GM23338 (cell line): ENCODE measurements at places on chromosomes 2 and 18.

DNA sequence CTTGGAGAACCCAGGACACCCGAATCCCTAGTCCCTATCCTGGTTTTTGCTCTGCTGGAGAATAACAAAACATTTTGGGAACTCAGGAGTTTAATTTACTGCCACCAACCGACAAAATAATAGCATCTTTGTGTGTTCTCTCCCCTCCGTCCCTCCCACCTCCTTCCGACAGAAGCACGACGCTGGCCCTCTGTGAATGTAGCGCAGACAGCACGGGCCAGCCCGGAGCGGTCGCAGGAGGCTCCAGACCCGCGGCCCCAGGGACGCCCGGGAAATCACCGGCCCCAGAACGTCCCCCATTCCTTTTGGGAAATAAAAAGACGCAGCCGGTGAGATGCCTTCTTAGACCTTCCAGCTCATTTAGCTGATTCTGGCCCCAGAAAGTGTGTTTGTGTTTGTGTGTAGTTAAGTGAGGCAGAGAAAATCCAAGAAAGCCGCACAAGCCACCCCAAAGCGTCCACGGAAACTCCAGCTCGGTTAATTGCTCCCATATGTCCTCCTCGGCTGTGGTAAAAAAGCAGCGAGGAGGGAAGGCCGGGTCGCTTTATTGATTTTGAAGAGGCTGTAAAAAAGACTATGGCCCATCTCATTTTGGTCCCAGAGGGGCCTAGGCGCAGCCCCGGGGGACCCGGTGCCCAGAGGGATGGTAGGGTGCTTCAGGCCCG lies 577 bp upstream of the TANC1 start:
- DNase-seq, result peak; percentile 79

DNA sequence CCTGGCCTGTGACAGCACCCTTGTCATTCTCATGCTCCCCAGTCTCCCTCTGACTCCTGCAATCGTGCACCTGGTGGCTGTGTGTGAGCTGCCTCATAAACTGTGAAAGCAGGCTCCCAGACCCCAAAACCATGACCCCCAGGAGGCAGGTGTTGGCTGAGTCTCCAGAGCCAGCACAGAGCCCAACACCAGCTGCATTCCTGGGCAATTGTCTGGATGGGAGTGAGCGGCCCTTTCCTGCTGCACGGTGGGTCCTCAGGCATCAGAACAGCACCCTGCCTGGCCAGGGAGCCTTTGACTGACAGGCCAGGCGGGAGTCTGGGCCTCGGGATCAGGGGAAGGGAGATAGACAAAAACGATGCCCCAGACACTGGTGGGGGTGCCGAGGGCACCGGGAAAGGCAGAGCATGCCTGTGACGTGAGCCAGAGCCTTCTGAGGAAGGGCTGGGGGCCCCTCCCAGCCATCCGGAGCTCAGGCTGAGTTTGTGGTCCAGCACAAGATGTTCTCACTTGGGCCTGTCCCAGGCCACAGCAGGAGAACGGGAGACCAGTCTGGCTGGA lies 135.1 kb upstream of the GPC1 start:
- DNase-seq, result no peak

DNA sequence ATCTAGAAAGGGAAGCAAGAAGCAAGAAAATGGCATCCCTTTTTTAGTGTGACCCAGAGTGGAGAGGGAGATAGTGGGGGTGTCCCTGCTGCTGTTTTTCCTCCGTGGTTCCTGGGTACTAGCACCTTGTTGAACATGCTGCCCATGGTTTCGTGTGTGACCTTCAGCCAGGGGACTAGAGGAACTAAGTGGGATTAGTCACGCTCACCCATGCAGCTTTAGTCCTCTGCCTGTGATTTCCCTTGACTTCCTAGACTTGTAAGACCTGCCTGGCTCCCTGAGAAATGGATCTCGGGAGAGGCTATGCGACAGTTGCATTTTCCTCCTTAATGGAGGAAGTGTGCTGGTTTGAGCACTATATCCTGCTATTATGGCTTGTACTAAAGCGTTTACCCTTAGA lies 471.4 kb downstream of the DCDC2C start:
- DNase-seq, result no peak

GRCh38 chr2:216499641-216500218 lies 1.1 kb downstream of the RPL37A start:
- no peak for DNase-seq

- DNase-seq, result no peak
These were observed 181.6 kb downstream of the SMAD7 start for GRCh38 chr18:48769006-48769636.

- DNase-seq, result no peak
These were observed 11.8 kb downstream of the RBFA start for GRCh38 chr18:80046011-80046410.

DNA sequence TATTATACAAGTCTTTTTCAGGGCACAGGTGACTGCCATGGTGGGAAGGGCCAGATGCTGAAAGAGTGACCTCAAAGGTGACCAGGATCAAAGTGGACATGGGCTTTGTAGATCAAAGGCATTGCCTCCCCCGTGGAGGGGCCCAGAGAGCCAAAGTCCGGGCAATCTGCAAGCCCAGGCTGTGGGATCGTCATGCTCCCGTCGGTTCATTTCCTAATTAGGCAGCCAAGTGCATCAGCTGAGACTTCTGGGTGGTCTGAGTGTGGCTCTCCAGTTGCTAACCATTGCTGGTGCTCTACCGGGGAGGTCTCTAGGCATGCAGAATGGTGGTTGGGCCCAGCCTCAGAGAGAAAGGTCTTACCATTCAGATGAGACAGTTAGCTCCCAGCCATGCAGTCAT lies 61.6 kb downstream of the TRIB2 start:
- DNase-seq, result peak; percentile 76

GRCh38 chr2:99127981-99128380 lies 13.5 kb upstream of the C2orf15 start:
- no peak for DNase-seq

- DNase-seq, result peak; percentile 14
These were observed 649 bp downstream of the FECH start for GRCh38 chr18:57585855-57586250.

DNA sequence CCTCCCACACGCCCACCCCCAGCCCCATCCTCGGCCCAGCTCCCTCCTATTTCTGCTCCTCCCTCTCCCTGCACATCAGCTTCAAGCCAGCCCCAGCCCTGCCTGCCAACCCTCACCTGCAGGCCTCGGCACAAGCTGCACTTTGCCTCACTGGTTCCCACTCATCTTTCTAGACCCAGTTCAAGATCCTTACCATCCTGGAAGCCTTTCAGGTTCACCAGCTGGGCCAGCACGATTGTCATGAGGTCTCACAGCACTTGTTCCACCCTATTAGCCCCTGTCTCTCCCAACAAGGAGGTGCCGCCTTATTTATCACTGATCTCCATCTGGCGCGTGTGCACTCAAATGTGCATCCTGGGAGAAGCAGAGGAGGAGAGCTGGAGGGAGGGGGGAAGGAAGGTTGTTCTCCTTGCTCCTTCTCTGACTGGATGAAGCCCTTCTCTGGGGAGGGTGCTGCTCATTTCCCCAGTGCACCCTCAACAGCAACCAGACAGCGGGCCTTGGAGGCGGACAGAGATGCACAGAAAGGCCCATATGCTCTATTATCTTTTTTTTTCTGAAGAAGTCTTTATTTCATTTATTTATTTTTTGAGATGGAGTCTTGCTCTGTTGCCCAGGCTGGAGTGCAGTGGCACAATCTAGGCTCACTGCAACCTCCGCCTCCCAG lies 15.5 kb upstream of the BIN1 start:
- DNase-seq, result no peak

- peak; percentile 40 for DNase-seq
These were observed 16.9 kb downstream of the DAW1 start for GRCh38 chr2:227888289-227888688.

DNA sequence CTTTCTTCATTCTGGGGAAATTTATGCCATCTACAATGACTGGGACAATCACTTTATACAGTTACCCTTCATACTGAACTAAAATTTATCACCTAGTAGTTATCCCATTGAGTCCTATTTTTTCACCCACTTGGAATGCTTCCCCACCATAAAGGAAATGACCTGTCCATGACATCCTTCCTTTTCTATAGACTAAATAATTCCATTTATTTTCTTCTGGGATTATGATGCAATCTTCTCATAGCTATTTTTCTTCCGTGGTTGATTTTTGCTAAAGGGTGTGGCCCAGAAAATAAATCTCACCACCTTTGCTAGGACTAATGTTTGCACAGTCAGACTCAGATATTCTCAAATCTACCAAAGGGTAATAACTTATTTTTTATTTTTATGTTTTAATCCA lies 186.1 kb upstream of the NRXN1 start:
- no peak for DNase-seq

GRCh38 chr2:200741468-200742202 lies 70.1 kb upstream of the BZW1 start:
- DNase-seq, result peak; percentile 54

DNA sequence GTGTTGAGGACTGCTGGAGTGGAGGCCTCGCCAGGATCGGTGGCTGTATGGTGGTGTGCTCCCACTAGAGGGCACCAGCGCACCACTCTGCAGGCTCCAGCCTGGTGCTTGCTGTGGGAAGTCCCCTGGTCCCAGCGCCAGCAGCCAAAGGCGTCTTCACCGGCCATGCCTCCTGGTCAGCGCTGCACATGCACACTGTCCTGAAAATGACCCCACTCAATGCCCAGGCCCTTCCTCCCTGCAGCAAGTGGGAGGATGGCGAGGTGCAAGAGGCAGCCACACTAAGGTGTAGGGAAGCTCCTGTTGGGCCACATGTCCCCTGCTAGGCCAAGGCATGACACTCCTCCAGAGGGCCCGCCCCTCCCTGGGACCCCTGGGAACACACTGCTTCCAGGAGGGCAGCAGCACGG lies 136.5 kb downstream of the CTIF start:
- peak; percentile 83 for DNase-seq

- no peak for DNase-seq
These were observed 112.3 kb downstream of the PXDN start for GRCh38 chr2:1632002-1632348.

- DNase-seq, result no peak
These were observed 251.4 kb downstream of the GLI2 start for GRCh38 chr2:120986898-120987650.

GRCh38 chr2:116922414-116922813 lies 892.1 kb upstream of the DDX18 start:
- DNase-seq, result no peak

GRCh38 chr2:196675963-196676362 lies 36.4 kb downstream of the CCDC150 start:
- DNase-seq, result no peak

DNA sequence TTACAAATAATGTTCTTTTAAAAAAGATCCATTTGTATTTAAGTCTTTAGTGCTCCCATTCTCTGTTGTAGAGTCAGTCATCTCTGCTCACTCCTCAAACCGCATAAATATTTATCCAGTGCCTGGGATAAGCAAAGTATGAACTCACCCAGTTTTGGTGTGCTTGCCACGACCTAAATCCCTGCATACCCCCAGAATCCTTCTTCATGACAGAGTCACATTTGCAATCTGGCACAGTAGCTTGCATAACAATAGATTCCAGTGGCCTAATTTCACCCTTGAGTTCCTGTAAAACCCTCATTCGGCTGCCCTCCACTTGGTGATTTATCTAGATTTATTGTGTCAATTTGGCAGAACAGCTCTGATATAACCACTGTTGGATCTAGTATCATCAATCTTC lies 92.9 kb downstream of the DTNA start:
- no peak for DNase-seq

GRCh38 chr2:241772063-241772499 lies 4.5 kb upstream of the GAL3ST2 start:
- DNase-seq, result no peak

- no peak for DNase-seq
These were observed 81.3 kb downstream of the CLHC1 start for GRCh38 chr2:55150834-55151233.

DNA sequence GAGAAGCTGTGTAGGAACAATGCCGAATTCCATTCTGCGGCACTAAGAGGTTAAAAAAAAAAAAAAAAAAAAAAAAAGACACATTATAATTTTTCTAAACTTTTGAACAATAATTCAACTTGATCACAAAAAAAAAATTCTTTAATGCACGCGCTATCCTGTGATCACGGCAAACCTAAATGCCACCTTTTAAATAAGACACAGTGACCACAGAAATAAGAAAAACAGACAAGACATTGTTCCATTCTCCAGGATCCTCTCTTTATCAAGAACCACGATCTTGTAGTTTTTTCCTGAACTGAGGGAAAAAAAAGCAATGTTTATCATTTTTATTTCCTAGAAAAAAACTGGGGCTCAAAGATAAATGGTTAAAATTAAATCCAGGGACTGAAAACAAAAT lies 9.4 kb downstream of the SUCLG1 start:
- no peak for DNase-seq

- DNase-seq, result no peak
These were observed 144.4 kb downstream of the THSD7B start for GRCh38 chr2:136909777-136910176.

DNA sequence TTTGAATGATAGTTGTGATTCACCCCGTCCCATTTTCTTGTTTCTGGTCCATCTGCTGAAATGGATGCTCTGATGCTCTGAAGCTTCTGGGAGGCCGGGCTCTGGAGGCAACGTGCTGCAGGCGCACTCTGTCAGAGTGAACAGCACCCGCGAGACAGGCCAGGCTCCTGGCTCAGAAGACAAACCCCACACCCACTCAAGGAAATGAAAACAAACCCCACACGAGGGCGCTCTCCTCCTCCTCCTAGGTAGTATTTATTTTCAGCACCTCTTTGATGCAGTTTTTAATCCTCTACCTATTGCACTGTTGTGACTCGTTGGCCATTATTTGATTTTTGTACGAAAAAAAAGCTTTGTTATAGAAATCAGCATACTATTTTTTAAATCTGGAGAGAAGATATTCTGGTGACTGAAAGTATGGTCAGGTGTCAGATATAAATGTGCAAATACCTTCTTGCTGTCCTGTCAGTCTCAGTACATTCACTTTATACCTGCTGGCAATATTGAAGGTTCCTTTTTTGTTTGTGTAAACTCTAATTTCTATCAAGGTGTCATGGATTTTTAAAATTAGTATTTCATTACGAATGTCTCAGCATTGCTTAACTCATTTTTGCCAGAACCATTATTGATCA lies 10.3 kb upstream of the CHST10 start:
- DNase-seq, result peak; percentile 76

DNA sequence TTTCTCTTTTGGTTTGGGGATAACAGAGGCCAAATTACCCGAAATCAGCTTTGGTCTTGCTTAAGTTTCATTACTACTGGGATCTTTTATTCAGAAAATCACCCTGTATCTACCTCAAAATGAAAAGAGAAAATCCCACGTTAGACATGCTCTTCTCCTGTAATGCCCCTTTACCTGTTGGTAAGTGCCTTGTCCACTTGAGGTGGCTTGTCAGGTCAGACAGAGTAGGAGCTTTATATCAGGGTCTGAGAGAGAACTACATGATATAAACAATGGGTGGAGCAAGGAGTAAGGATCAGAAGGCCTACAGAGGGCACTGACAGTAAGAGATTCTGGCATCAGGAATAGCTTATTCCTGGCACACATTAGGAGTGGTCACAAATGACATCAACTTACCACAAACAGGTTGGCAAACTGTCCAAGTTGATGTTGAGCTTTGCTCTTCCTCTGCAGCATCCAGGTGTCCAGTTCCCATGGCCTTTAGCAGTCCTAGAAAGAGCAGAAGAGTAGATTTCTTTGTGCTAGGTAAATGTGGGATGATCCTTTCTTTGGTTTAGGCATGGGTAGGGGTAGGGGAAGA lies at the start of gene REG1B:
Gene REG1B, minus strand, starts transcription at position 209 of the 580 bp plus-strand sequence. CDS start 381 bp downstream, outside the sequence.
- DNase-seq, result no peak
